ENCODE measurements at places on chromosomes 12 and 14.

DNA sequence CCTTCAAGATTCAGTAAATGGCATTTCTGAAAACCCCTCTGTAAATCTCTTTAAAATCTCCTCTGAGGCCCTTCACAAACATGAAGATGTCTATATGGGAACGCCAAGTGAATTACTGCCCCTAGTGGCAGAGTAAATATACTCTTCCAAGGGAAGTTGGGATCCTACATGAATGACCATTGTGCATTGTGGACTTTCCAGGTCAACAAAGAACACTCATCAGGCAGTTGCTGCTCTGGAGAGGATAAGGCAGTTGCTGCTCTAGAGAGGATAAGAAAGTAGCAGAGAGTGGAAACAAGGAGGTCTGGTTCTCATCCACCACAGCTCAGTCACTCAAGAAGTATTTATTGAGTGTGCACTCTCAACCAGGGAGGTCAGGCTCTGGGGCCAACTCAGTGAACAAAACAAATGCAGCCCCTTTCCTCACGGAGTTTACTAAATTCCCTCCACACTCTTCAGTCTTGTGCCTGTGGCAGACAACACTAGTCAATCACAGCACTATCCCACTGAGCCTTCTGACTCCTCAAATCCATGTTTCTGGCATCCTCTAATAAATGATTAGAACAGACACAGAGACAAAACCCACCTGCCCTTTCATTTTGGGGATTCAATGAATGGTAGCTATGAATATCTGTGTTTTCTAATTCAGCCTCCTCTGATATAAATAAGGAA is 52.9 kb downstream of the SVOP start:
- peak; percentile 10 for DNase-seq

- DNase-seq = no peak
These were observed 287.3 kb downstream of the MED13L start for GRCh38 chr12:115990241-115990640.

DNA sequence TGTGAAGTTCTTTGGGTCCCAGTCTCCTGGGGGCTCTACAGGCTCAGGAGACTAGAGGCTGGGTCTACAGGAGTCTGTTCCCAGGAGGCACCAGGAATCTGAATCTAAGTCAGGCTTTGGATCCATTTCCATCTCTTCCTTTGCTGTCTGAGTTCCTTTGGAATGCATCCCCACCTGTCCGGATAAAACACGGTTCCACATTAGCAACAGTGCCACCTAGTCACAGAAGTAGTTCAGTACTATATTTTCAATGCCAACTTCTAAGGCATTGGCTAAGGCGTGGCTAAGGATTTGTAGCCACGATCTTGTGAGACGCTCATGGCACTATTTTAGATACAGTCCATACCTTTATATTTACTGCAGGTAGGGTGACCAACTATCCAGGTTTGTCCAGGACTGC is 15.1 kb downstream of the ZC2HC1C start:
- DNase-seq = no peak

- DNase-seq = no peak
These were observed 7.6 kb downstream of the GCH1 start for GRCh38 chr14:54894995-54895394.

- DNase-seq = no peak
These were observed 50.3 kb downstream of the BCAT1 start for GRCh38 chr12:24898606-24899005.

DNA sequence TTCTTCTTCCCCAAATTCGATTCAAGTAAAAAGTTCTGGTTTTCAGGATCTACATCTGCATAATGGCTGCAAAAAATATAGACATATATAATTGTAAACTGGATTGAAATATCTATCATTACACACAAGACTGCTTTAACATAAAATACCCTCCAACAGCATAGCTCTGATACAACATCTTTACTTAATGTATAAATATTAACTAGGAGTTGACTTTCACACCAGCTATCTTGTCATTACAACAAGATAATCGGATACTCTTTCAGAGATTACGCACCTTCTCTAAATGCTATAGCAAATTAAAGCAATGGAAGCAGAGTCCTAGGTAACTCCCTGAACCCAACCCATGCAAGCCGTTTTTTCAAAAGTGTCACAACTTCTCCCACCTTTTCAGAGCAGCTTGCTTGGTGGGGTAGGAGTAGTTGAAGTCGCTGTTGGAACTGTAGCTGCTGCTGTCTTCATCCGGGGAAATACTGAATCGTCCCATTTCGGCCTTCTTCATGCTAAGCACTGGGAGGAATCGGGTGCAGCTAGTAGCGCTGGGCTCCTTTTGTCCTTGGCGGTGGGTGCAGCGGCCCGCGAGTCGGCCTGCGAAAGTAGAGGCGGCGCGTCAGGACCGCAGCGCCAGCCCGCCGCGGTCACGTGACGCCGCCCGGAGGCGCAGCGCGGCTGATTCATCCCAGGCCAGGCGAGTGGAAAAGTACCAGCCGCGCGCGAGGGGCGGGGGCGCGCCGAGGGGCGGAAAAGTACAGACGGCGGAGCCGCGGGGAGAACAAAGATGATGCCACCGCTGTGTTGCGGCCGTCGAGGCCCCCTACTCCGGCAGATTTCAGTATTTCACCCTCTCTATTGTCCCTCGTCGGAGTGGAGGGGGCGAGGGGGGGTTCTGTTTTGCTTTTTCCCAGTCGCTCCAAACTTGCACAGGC is 1.5 kb downstream of the SLC38A2 start:
- DNase-seq = no peak

DNA sequence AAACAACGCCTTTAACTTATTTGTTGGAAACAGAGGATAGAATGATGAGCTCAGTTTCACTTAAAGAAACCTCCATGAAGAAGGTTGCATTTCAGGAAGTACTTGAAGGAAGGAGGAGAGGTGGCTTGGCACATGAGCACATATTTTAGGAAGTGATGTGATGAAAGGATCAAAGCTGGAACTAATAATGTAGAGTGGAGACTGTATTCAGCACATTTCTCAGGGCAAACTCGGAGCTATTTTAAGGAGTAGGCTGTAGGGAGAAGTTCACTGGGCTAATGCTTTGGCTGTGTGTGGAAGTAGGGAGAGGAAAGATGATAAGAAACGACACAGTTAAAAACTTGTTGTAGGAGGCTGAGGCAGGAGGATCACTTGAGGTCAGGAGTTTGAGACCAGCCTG is 272.8 kb downstream of the AKAP6 start:
- DNase-seq = no peak

DNA sequence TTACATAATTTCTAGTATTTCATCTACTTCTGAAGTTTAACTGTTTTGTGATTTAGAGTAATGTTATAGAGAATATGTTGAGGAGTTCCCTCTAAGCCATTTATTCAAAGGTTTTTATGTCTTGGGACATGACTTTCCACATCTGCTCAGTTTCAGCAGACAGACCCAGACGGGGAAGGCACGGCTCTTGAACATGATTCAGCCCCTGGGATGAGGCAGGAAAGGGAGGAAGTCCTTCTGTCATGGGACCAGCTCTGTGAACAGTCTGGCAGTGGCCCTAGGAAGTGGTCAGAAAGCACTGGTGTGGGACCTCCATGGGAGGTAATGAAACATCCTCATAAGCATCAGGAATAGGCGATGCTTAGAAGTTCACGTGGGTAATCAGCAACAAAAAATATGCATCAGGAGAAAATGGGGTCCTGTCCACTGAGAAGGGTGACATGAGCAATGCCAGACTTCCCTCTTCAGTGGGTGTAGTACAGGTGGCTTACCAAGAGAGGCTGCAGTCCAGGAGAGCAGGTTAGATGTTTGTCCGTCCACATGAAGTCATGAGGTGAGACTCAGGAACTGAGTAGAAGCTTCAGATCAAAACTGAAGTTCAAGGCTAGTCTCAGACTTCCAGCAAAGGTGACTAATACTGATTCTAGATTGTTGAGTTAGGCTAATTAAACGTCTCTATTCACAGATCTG is 248.5 kb downstream of the IPO8 start:
- peak; percentile 74 for DNase-seq

- peak; percentile 61 for DNase-seq
These were observed 55.6 kb downstream of the NIN start for GRCh38 chr14:50775357-50775756.

GRCh38 chr14:46626876-46627275 is 24.7 kb downstream of the RPL10L start:
- no peak for DNase-seq

GRCh38 chr12:116562090-116562489 is 2.9 kb downstream of the MAP1LC3B2 start:
- no peak for DNase-seq

- DNase-seq = no peak
These were observed 76.3 kb downstream of the SCAF11 start for GRCh38 chr12:45914090-45914489.

GRCh38 chr12:6233121-6233971 is 33.1 kb downstream of the CD9 start:
- DNase-seq = no peak

DNA sequence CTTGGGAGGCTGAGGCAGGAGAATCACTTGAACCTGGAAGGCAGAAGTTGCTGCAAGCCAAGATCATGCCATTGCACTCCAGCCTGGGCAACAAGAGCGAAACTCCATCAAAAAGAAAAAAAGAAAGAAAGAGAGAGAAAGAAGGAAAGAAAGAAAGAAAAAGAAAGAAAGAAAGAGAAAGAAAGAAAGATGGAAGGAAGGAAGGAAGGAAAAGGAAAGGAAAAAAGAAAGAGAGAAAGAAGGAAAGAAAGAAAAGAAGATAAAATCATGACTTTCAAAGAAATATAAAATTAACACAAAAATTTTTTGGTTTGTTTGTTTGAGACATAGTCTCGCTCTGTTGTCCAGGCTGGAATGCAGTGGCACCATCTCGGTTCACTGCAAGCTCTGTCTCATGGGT is 22.2 kb upstream of the DAAM1 start:
- no peak for DNase-seq

Measured in kidney capillary endothelial cell (primary cell).